ENCODE measurements at places on chromosomes 5 and 9.

GRCh38 chr5:172685091-172685490 lies 44.0 kb downstream of the NEURL1B start:
- DNase-seq: no peak

- DNase-seq: no peak
Measured at GRCh38 chr5:77322406-77322805, 111.9 kb downstream of the PDE8B start.

- no peak for DNase-seq
Measured at GRCh38 chr5:9269014-9269413, 276.9 kb downstream of the SEMA5A start.

GRCh38 chr5:89560696-89561095 lies 677.7 kb upstream of the MEF2C start:
- no peak for DNase-seq

DNA sequence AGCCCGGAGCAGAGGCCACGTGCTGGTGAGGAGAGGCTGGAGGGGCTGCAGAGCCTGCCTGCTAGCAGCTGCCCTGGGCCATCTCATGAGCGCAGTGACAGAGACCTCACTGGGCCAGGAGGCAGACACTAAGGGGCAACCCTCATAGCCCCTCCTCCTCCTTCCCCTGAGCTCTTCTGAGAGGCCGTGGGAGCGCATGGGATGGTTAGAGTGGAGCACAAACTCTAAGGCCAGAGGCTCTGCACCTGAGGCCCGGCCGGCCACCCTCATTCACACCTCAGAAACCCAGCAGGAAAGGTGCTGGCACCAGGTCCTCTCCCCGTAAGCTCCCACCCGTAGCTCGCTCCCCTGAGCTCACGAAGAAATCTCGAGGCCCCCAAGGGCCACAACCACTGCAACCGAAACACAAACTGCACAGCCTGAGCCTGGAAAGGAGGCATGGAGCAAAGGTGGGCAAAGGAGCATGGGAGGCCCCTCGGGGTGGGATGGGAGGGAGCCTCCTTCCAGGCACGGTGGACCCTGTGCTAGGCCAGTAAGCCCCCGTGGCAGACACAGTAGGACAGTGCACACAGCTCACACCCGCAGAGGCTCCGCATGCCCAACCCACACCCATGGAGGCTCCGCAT lies 17.7 kb downstream of the CAMSAP1 start:
- no peak for DNase-seq

DNA sequence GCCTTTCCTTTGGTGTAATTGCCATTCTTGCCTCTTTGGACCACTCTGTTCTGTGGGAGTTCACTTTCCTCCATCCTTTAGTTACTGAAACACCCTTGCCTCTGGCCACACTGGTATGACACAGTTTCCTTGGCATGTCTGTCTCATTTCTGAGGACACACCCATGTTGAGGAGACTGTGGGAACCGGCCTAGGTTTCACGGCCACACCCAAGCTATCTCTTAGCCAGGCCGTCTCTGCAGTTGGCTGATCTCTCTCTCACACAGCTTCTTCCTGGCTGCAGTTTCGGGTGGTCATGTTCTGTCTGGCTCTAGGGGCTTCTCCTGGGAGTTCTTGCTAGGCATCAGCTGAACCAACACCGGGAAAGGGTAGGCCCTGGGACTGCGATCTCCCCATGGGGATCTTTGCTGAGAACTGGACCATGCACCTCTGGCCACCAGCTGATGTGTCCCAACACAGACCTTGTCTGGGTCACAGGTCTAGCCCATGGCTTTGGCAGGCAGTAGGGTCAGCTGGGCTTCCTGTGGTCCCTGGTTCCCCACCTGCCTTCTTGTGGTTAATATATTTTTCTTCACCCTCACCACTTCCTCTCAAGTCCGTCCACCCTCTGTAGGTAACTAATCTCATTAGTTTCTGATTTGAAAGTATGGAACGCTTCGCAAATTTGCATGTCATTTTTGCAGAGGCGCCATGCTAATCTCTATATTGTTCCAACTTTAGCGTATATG lies 24.9 kb downstream of the ARHGEF37 start:
- no peak for DNase-seq

GRCh38 chr5:15191012-15191411 lies 309.0 kb upstream of the FBXL7 start:
- no peak for DNase-seq

GRCh38 chr9:135416664-135417290 lies 62.8 kb upstream of the PPP1R26 start:
- DNase-seq: no peak

DNA sequence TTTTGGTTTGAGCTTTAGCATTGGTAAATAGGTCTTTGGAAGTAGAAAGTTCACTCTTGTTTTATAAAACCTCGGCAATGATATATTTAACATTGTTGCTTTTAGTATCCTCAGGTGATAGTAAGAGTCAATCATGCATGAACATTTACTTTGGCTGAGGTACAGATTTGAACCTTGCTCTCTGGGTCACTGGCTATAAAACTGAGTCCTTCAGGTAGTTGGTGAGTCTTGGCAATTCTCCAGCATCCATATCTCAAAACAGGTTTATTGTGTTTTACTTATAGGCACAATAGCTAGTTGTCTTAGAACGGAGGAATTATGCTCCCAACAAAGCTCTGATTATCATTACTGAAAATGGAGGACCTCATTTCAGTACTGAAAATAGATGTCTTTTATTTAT lies 75.1 kb downstream of the MAT2B start:
- DNase-seq: no peak

GRCh38 chr9:108056084-108056804 lies 566.7 kb upstream of the KLF4 start:
- no peak for DNase-seq

DNA sequence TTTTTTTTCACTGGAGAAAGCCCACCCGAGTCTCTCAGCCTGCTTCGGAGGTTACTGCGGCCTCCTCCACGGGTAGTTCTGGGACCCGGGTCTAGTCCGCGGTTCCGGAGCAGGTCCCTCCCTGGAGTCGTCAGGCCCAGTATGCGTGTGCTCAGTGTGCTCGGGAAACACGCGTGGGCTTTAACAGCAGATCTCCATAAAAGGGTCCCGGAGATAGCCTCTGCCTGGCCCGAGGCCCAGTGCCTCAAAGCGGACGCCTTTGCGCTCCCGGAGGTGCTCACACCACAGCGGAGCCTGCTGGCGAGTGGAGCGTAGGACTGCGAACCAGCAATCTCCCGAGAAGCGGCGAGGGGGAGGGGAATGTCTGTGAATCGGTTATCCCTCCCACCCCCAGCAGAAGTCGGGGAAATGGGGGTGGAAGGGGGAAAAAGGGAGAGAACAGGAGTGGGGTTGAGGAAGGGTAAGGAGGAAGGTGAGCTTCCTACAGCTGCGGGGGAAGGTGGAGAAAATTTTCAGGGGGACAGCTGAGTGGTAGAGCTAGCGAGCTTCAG lies 28.7 kb downstream of the CDKN2A start:
- no peak for DNase-seq

- DNase-seq: no peak
Measured at GRCh38 chr5:41182666-41183065, 30.7 kb downstream of the C6 start.

GRCh38 chr5:66821688-66822429 lies 225.7 kb downstream of the MAST4 start:
- DNase-seq: no peak
